ENCODE measurements at places on chromosomes 1 and 21.

GRCh38 chr21:28592205-28592865, 400.3 kb downstream of the LTN1 start:
- no peak for DNase-seq

DNA sequence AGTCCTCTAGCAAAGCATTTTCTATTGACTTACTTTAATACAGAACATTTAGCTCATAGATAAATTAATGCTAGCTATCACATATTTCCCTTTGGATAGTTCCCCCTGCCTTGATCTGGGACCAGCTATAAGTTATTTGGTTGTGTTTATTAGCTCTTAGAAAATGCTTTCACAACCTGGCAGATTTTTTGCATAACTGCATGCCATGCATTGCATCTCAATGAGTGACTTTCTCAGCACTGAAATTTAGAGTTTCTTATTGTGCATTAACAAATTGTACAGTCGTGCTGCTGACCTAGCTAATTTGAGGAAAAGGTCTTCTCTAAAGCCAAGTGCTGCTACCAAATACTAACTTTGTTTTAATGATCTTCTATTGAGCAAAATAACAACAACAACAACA, 164.8 kb downstream of the PLPPR5 start:
- no peak for DNase-seq

- no peak for DNase-seq
Observed at GRCh38 chr1:229136822-229137221, 134.1 kb upstream of the RAB4A start.

- no peak for DNase-seq
Observed at GRCh38 chr1:108010581-108010980, 45.6 kb upstream of the VAV3 start.

DNA sequence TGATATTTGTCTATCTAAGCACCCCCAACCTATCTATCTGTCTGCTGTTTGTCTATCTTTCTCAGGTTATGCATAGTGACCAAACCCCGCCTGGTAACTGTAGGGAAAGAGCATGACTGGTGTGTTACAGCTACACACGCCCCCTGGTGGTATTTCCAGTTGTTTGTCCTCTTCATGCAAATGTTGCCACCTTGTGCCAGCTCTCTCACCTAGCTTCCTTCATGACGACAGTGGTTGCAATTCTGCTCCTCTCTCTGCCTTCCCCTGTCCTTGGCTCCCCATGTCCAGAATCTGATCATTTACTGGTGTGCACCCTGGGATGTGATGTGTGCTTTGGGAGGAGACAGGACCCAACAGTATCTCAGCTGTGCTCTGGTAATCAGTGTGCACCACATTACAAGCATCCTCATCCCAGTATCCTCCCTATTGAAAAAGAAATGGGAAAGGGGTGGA, 8.1 kb upstream of the INKA2 start:
- peak; percentile 58 for DNase-seq

DNA sequence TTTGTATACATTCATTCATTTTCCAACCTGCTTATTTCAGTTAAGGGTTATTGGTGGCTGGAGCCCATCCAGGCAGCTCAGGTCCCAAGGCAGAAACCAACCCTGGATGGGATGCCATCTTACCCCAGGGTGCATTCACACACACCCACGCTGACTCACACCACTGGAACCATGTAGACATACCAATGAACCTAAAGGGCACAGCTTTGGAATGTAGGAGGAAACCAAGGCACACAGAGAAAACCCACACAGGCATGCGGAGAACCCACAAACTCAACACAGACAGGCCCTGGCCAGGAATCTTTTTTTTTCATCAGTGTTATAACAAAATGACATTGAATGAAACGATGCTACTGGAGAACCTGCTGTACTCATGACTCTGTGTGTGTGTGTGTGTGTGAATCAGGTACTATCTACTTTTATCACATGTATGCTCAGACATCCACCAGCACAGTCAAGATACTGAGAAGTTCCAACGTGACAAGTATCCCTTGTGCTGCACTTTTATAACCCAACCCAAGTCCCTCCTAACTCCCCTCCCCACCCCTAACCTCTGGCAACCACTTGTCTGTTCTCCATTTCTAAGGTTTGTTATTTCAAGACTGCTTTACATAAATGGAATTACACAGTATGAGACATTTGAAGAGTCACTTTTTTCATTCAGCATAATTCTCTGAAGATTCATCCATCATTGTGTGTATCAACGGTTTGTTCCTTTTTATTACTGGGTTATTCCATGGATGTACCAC, 286.8 kb upstream of the PLD5 start:
- no peak for DNase-seq

DNA sequence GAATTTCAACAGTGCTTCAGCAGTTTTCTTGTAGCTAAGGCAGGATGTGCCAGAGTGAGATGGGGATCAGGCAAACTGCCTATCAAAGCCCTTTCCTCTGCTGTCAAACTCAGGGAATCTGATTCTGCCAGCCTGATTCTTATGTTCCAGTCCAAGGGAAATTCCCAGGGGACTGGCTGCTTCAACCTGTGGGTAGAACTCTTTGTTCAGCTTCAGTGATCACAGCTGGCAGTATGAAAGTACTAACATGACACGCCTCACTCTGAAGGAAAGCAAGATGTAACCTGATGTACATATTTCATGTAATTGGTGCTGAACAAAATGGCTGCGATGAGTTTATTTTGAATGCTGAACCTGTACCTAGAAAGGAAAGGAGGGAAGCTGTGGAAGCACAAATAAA, 40.1 kb upstream of the SLC5A9 start:
- DNase-seq, result no peak

DNA sequence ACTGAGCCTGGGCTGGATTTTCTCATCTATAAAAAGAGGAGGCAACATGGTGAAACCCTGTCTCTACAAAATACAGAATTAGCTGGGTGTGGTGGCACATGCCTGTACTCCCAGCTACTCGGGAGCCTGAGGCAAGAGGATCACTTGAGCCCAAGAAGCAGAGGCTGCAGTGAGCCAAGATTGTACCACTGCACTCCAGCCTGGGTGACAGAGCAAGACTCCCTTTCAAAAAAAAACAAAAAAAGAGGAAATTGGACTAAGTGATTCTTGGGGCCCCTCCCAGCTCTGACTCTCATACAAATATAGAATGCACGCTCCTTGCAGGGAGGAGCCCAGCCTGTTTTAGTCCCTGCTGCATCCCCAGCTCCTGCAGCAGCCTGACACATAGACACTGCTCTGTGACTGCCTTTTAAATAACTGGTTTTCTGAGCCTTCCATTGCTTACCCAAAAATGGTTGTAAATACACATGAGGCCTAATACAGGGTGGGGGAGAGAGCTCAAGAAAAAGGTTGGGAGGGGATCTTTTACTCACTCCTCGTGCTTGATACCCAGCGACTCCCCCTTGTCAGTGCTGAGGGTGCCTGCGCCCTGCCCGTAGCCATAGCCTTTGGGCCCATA, 17.2 kb downstream of the CSRP1 start:
- no peak for DNase-seq

DNA sequence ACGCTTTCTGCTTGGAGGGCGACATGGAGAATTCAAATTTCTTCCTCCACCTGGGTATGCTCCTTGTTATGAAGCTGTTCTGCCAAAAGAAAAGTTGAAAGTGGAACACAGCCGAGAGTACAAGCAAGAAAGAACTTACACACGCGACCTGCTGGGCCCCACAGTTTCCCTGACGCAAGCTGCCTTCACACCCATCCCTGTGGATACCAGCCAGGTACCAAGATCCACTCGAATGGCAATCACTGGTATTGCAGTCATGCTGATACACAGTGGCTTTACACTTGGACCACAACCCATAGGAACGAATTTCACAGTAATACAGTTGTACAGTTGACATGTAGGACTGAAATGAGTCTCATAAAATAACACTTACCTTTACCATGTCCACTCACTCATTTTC, 387.4 kb downstream of the ZP4 start:
- DNase-seq, result no peak

DNA sequence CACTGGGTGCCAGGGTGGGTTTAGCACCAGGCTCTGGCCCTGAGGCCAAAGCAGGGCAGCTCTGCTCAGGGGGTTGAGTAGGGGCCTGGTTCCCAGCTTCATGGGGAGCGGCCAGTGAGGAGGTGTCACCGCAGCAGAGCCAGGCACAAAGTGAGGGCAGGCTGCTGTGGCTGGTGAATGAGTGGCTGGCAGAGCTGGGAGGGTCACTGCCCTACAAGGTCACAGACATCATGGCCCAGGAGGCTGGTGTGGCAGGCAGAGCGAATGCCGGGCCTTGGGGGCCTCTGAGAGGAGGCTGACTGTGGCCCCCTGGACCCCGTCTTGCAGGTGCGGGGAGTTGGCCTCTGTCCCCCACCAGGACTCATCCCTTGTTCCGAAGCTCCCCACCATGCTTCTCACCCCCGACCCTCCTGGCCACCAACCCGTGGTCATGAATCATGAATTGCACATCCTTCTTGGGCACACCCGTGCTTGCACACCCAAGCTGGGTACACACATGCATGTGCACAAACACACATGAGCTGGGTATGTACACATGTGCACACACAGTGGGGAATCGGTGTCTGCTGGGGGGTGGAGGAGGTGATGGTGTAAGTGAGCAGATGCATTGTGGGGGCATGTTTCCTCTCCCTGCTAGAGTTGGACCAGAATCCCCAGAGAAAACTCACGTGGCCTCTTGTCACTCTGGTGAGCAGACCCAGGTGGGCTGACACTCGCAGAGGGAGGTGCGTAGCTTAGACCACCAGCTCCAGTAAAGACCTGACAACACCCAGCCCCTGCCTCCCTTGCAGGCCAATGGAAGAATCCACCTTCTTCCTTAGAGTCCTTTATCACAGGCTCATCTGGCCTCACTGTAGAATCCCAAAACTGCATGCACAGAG, 4.8 kb upstream of the GNB1 start:
- DNase-seq, result no peak

DNA sequence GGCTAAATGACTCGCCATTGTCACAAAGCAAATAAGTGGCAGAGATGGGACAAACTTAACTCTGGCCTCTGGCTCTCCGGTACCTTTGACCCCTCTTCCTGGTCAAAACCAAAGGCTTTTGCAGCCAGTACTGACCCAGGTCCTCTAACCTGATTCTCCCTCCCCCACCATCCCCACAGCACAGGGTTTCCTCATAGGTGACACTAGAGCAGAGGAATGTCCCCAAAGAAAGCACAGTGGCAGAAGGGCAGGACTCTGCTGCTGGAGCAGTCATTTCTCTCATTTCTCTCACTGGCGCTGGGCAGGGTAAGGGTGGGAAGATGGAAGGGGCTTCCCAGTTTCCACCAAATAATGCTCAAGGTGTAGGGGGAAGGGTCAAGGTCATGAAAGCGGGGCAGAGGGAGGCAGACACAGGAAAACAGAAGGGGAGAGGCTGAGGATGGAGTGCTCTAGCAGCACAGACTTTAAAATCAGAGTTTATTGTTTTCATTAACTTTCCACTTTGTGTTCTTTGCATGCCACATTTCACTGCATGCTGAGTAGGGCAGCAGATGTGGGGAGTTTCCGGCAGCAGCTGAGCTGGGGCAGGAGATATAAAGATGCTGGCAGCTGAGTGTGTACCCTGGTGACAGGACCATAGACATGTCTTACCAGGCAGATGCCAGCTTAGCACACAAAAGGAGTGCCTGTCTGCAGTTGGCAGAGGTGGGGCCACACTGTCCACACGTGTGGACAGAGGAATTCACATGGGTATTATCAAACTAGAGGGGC, 80.5 kb downstream of the FAM78B start:
- DNase-seq, result no peak

DNA sequence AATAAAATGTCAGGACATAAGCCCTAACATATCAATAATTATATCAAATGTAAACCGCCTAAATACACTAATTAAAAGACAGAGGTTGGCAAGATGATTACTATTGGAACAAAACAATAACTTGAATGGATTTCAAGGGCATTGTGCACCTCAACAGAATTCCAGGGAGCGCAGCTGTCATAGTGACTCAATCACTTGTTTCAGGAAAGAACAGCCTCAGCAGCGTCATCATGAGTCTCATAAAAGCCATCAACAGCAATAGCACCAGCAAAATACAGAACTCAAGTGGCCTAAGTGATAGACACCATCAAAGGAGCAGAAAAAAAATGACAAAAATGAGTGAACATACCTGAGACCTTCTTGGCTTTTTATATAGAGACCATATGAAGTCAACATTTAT, 632.7 kb upstream of the NR5A2 start:
- DNase-seq, result no peak

DNA sequence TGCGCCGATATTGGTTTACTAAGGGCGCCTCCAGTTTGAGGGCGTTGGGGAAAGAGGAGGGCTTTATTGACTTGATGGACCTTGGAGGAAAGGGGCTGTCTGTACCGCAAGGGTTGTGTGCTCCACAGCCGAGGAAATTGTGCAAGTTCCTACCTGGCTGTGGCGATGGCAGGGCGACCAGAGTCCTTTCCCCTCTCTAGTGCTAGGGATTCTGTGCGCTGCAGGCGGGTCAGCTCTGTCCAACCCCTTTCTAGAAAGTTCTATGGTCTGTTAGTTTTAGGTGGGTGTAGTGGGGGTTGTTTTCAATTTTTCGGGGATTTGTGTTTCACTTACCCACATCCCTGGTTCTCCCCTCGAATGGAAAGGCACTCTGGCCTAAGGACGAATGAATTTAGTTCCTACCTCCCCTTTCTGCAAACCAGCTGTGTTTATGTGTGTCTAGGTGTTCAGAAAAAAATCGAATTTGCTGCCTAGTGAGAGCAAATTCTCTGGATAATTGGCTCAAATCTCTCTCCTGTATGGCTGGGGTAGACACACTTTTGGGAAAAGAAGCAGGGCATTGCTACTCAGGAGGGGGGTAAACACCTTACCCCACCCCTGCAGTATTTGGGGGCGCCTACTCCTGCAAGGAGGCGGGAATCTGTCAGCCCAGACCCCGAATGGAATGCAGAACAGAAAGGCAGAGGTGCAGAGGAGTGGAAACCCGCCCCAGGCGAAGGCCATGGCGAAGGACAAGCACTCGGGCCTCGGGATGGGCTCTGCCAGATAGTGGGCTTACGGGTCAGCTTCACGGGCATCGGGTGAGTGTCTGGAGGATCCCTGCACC, 2.0 kb downstream of the DMBX1 start:
- no peak for DNase-seq

- no peak for DNase-seq
Observed at GRCh38 chr1:106956721-106957120, 99.8 kb upstream of the PRMT6 start.

- DNase-seq, result no peak
Observed at GRCh38 chr1:15504436-15504835, 19.6 kb downstream of the CASP9 start.

DNA sequence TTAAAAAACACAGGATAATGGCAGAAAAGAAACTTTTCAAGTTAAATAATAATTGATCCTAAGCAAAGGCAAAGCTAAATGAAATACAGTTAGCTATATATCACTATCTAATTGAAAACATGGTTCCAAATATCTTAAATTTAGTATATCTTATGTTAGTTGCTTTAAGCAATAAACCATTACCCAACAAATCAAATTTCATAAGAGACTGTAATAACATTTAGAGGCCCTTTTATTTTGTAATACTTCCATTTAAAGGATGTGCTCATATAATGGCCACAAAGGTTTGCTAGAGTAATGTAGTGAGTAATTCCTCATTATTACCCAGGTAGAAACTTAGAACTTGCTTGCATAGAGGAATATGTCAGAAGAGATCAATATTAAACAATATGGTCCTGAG, 32.3 kb downstream of the RPL5 start:
- DNase-seq, result no peak

GRCh38 chr1:92653605-92654381, 131.1 kb downstream of the EVI5 start:
- DNase-seq, result no peak

GRCh38 chr1:212166644-212167043, 118.6 kb upstream of the PPP2R5A start:
- DNase-seq, result no peak

GRCh38 chr1:179803918-179804317, 60.8 kb downstream of the FAM163A start:
- DNase-seq, result no peak

Measured in activated CD8-positive, alpha-beta memory T cell treated with anti-CD3 and anti-CD28 coated beads for 4 hours (primary cell).